HS-27A (cell line): ENCODE measurements at places on chromosomes 13 and 19.

DNA sequence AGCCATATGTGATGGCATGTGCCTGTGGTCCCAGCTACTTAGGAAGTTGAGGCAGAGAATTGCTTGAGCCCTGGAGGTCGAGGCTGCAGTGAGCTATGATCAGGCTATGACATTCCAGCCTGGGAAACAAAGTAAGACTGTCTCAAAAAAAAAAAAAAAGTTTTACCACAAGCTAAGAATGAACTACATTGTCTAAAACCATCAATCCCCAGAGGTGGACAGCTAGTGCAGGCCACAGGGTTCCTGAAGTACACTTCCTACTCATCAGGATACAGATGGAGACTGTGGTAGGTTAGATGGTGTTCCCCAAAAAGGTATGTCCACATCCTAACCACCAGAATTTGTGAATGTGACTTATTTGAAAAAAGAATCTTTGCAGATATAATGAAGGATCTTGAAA is 63.5 kb upstream of the DOCK9 start:
- DNase-seq, result no peak

DNA sequence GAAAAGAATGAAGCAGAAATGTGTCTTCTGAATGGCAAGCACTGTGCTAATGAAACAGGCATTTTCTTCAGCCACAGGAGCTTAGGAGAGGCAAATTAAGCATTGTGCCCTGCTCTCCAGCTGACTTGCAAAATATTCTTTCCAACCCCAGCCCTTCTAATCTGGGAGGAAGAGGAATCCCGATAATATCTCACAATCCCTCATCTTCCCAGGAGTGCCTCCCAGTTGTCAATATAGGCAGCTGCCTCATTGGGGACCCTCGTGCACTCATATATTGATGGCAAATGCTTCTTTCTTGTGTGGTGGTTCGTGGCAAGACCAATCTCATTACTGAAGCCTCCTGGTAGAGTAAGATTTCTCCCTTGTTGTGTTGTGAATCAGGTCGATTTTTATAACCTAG is 299.0 kb downstream of the COG6 start:
- DNase-seq, result no peak

- no peak for DNase-seq
Measured at GRCh38 chr19:52638601-52639000, 446 bp upstream of the ZNF83 start.

DNA sequence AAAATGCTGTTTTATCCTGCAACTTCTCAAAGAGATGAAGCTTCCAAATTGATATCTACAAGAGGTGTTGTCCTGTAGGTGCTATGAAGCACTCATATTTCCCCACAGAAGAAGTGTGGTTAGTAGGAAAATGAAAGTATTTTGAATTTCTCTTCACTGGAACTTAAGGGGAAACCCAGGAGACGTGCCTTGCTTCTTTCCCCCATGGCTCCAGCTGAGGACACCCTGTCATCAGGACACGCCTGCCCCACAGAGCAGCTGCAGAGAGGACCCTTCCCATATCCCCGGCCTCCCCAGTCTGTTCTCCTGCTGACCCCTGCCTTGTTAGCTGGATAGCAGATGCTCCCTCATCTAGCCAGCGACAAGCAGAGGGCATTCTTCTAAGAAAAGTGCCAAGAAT is 371.3 kb downstream of the COG6 start:
- no peak for DNase-seq

DNA sequence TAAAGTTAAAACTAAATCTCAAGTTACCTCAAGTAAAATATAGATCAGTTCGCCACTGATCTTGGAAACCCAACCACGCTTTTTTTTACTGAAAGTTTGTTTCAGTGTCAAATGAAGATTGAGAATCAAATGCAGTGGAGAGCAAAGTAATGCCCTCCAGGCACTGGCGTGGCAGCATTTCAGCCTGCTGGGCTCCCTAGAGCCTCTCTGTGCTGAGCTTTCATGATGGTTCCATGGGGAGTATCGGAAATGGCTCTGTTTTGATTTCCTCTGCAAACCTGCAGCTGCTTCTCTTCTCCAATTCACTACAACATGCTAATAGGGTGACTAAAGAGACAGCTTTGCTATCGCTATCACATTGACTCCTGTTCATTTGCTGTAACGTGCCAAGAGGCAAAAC is 141.6 kb downstream of the FGF14 start:
- no peak for DNase-seq

- DNase-seq, result no peak
Measured at GRCh38 chr13:60402022-60402421, 5.0 kb downstream of the TDRD3 start.

DNA sequence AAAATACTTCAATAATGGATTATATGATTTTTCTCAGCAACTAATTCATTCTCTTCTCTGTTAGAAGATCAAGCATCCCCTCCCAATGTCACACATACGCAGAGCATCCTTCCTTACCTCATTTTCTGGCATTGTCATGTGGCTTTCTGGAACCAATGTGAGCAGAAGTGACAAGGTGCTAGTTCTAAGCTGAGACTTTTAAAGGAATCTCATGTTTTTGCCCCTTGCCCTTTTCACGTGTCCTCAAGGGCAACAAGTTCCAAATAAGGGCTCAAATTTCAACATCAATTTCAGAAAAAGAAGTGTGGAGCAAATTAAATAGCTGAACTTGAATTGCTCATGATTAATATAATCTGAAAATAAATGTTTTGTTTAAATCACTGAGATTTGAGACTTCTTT is 4.6 kb upstream of the PRR20A start:
- no peak for DNase-seq

DNA sequence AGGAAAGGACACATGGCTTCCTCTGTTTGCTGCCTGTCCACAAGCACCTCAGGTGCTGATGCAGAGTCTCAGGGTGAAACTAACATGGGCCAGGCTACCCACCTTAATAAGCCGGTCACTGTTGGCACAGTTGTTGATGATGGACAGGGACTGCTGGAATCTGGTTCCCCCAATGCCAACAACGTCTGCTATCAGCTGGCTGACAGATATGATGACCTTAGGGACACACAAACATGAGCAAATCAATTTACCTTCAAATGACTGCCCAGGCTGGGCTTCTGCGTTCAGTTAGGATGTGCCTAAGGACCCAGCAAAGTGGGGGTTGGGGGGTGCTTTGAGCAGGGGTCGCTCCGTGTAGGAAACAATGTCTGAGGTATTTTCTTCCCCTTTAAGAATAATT is 77.1 kb upstream of the SLC15A1 start:
- DNase-seq, result no peak

GRCh38 chr19:38647966-38648768 is 718 bp downstream of the ACTN4 start:
- no peak for DNase-seq

GRCh38 chr13:50917572-50917971 is 8.0 kb downstream of the RNASEH2B start:
- DNase-seq, result no peak

- DNase-seq, result no peak
Measured at GRCh38 chr13:61670384-61671161, 254.9 kb upstream of the PCDH20 start.

DNA sequence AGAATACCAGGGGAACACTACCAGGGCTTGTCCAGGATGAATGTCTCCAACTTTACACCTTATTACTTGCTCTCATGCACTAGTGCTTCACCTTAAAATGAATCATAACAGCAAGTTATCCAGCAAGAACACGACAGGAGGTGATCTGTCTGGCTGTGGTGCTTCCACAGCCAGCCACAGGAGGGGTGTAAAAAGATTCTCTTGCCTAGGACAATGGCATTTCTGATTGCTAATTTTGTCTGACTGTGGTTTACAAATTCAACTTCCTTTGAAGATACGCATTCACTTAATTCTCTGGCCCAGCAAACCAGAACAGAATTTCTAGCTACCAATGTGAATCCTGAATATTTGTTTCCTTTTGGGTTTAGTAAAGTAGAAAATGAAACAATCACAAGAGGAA is 23.1 kb upstream of the COG3 start:
- no peak for DNase-seq

- no peak for DNase-seq
Measured at GRCh38 chr19:42081584-42082203, 5.7 kb downstream of the ZNF574 start.

- DNase-seq, result no peak
Measured at GRCh38 chr19:34241513-34242337, 12.6 kb upstream of the GARRE1 start.

GRCh38 chr19:14096272-14096992 is 5.9 kb upstream of the SAMD1 start:
- DNase-seq, result no peak

- DNase-seq, result no peak
Measured at GRCh38 chr19:12828494-12828893, 5.9 kb downstream of the RTBDN start.

DNA sequence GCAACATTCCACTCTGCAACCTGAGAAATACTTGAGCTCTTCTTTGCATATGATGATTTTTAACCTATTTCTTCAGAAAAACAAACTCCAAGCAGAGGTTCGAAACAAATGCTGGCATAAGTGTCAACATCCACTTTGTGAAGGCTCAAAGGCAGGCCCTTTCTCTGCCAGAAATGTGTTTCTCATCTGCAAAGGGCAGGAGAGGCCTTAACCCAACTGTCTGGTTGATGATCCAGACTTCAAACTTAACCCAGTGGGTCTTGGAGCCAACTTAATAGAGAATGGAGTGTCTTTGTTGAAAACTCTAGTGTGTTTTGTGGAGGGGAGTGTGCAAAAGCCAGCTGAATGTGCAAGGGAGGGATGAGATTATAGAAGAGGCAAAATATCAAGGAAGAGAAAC is 28.3 kb upstream of the ZNF507 start:
- DNase-seq, result no peak

DNA sequence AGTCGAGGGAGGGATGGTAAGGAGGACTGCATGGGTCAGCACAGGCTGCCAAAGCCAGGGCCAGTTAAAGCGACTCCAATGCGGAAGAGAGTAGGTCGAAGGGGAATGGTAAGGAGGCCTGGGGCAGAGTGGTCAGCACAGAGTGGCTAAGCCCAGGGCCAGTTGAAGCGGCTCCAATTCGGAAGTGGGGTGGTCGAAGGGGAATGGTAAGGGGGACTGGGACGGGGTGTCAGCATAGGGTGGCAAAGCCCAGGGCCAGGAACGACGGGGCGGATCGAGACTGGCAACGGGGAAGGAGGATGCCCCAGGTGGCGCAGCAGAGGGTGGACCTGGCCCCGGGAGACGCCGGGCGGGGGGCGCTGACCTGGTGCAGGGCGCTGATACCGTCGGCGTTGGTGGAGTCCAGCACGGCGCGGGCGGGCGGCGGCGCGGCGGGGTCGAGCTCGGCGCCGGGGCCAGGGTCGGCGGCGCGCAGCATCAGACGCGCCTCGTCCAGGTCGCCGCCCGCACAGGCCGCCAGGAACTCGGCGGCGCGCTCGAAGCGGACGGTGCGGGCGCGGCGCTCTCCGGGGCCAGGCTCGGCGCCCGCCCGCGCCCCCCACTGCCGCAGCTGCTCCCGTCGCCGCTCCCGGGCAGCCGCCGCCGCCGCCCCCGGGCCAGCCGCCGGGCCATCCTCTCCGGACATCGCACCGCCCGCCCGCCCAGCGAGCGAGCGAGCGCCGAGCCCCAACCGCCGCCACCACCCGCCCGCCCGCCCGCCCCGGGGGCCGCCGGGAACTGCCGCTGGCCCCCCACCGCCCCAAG is at the start of gene PPP1R12C:
Gene PPP1R12C (minus strand): TSS at position 779 of the 804 bp plus-strand sequence. CDS start 94 bp downstream, at position 685.
- DNase-seq, result no peak

DNA sequence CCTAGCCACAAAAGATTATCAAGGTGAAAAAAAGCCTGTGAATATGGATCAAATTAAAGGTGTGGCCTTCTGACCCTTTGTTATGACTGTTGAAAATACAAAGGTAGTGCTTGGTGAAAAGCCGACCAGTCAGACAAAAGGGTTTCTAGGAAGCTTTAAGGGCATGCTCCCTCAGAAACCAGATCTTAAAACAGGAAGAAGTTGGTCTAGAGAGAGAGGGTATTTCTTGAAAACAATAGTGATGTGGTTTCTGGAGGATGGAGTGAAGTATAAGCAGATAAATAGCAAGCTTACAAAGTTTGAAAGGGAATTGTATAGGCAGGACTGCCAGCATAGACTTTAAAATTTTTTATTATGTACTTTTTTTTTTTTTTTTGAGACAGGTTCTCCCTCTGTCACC is 5.0 kb upstream of the EID2 start:
- no peak for DNase-seq

DNA sequence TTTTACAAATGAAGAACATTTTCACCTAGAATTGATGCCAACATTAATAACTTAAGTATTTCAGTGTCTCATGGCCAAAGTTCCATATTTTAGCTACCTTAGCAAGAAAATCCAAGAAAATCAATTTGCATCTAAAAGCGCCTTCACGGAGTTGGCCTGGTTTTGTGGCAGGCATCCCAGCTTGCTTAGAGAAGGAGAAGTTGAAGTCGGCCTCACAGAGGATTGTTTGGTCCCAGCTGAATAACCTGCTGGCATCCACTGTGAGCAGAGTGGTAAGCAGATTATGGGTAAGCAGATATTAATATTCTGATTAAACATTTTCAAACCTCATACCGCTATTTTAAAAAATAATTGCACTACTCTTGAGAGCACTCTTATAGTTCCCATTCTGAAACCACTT is 62.3 kb upstream of the STARD13 start:
- no peak for DNase-seq

DNA sequence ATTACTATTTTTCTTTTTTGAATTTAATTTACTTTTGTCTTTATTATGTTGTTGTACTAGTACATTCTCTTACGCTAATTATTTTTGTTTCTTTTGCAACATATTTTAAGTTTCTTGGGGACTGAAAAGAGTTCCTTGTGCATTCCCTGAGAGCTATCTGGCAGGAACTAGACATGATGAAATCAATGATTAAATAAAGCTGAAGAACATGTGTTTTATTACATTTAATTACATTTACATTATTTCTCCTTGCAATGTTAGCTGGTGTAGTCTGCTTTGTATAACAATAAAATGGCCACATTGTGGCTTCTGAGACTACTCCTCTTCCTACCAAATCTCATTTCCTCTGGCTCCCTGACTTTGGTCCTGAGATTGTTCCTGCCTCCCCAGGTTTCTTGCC is 244.9 kb downstream of the NDFIP2 start:
- no peak for DNase-seq

DNA sequence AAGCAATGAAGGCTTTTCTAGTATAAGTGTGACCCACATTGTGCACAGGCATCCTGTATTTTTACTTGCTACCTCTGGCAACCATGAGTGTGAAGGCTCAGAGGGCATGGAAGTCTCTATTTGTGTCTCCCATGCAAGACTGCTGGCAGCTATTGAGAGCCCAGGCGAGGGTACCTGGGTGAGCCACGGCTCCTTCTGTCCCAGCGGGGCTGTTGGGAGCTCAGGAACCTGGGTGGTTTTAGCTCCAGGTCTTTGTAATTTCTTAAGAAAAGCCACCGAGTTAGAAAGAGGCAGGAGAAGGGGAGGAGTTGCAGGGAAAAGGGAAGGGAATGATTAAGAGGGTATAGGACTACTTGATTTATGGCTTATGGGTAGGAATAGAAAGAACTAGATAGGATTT is 190.4 kb upstream of the SOX1 start:
- DNase-seq, result no peak
